ENCODE measurements at places on chromosomes 7 and 10.

DNA sequence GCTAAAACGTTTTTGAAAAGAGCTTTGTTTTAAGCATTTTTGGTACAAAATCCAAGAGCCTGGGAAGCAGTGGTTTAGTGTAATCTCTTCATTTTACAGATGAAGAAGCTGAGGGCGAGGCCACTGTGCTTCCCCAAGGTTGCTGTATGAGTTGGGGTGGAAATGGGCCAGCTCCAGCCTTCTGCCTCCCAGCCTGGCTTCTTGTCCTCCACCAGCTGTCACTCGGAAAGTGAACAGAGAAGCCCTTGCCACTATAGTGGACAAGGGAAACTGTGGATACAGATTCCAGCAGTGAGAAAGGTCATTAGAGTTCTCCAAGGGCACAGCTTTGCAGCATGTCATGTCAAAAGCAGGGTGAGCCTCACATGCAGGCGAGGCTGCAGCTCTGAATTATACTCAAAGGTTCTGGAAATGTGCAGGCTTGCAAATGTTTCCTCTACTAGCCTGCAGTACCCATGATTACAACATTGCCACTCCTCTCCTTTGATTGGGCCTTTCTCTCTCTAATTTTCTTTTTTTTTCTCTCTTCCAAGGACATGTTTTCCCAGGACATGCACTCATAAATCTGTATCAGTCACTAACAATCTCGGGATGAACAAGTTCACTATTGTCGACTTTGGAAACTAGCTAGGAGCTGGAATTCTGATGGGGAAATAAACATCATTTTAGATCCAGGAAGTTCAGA is 33.0 kb downstream of the BAMBI start:
- no peaks in the 10 kb centered on the region for H3K4me1 ChIP-seq
- H3K4me3 ChIP-seq = no peak overlapping the region
- no peak overlapping the region for H3K27ac ChIP-seq
- H3K27me3 ChIP-seq = no peaks in the 10 kb centered on the region

- no peak overlapping the region for H3K27ac ChIP-seq
- DNase-seq = no peak
- no peak overlapping the region for H3K4me3 ChIP-seq
- H3K4me1 ChIP-seq = no peaks in the 10 kb centered on the region
These were observed 35.9 kb upstream of the GJD4 start for GRCh38 chr10:35569111-35569707.

- no peaks in the 10 kb centered on the region for H3K36me3 ChIP-seq
- DNase-seq = peak; percentile 36
- peak overlapping the region; percentile 65 for H3K4me3 ChIP-seq
- peak overlapping the region; percentile 93 for H3K27ac ChIP-seq
These were observed 1.1 kb downstream of the EGFR start for GRCh38 chr7:55019691-55020465.

- no peak overlapping the region for H3K4me3 ChIP-seq
- DNase-seq = no peak
- H3K4me1 ChIP-seq = no peaks in the 10 kb centered on the region
These were observed 612.1 kb downstream of the AUTS2 start for GRCh38 chr7:70210200-70210935.

DNA sequence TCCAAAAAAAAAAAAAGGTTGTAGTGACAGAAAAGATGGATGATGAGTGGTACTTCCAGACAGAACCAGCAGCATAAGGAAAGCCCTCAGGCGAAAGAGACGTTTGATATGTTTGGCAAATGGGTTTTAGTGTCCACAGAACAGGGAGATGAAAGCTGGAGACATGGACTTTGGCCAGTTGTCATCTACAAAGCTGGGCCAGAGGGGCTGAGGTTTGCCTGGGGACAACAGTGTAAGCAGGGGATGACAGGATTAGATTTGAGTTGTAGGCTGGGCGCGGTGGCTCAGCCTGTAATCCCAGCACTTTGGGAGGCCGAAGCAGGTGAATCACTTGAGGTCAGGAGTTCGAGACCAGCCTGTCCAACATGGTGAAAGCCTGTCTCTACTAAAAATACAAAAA is 47.8 kb upstream of the ELN start:
- H3K36me3 ChIP-seq = no peaks in the 10 kb centered on the region
- H3K27me3 ChIP-seq = no peaks in the 10 kb centered on the region
- peaks cover 14% of the 10 kb centered on the region for H3K4me1 ChIP-seq
- DNase-seq = no peak
- H3K4me3 ChIP-seq = no peak overlapping the region
- H3K27ac ChIP-seq = no peak overlapping the region

Data from uterus (tissue), 4 donors.